Hematopoietic multipotent progenitor cell (in vitro differentiated cells): ENCODE measurements at places on chromosomes 5 and 9. TPM values are rescaled to one million over a fixed set of nuclear protein-coding genes. Genes with fewer than 3 reads are reported as not detected.

DNA sequence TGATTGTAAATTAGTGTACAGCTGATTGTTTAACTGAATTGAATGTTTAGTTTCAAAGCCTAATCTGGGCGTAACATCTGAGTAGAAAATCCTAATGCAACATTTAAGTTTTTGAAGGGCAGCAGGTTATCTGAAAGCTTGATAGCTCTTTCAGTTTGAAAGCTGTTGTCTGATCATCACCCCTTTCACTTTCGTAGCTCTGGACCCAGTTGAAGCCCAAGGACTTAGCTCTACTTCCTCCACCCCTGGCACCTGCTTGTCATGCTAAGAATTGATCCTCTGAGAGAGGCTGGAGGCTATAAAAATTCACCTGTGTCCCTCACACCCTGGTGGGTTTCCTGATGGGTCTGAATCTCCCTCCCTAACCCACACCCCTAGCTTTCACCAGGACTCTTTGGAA, 86.0 kb downstream of the ZFAND5 start:
- no peak for DNase-seq

- DNase-seq = no peak
Measured at GRCh38 chr9:37640246-37640645, 10.5 kb upstream of the FRMPD1 start.

- no peak for DNase-seq
Measured at GRCh38 chr5:57468481-57469163, 14.0 kb downstream of the ACTBL2 start.

The OLFML2A gene
- total RNA-seq = 1.9 TPM

- DNase-seq = no peak
Measured at GRCh38 chr9:121888438-121888775, 204.7 kb downstream of the TTLL11 start.

- no peak for DNase-seq
Measured at GRCh38 chr5:68798877-68799843, 294.7 kb upstream of the SLC30A5 start.

GRCh38 chr5:14313986-14314690, 171.0 kb downstream of the TRIO start:
- no peak for DNase-seq

DNA sequence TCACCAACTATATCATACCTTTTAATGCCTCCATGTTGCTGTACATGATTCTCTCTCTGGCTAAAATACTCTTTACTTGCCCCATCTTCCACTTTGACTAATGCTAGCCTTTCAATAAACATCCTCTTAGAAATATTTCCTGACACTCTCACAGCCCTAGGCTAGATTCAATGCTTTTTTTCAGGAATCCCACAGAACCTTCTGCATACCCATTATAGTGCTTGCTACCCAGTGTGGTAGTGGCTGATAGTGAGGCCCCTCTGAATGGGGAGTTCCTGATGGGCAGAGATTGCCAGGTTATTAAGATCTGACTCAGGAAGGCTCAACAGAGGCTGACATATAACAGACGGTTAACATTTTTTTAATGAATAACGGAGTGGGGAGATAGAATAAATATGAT, 11.6 kb downstream of the SSBP2 start:
- no peak for DNase-seq

DNA sequence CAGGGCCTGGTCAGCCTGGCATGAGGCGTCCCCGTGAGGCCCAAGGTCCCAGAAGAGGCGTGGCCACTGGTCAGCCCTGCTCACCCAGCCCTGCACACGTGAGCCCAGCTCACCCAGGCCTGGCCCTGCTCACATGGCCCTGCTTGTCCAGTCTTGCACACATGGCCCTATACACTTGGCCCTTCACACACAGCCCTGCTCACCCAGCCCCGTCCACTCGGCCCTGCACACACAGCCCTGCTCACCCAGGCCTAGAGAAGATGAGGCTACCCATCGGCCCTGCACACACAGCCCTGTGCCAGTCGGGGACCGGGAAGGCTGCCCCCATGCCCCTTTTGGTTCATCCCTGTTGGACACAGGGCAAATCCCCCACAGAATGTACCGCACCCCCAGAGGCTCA, 28.4 kb downstream of the ZDHHC11B start:
- DNase-seq = no peak

The PCDHAC2 gene
- total RNA-seq = under 0.01 TPM

DNA sequence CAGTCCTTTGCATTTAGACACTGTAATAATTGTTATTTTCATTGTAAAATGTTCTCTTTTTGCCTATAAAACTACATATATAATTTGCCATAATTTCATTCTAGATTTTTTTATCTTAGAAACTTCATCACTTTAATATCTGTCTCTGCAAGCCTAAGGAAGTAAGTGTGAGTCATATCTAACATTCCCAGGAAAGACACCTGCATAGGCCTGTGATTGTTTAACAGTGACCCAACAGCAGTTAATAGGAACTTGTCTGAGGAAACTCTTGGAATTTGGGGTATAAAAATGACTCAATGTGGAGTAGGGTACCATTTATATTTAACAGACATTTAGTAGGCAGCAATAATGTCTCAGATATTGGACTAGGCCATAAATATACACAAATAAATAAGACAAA, 229.2 kb upstream of the FAM174A start:
- no peak for DNase-seq

GRCh38 chr5:157714596-157714864, 16.7 kb upstream of the THG1L start:
- DNase-seq = no peak

The PCYOX1L gene
- total RNA-seq = 31.2 TPM
